ENCODE measurements at places on chromosomes 2 and 18. TPM values are rescaled to one million over a fixed set of nuclear protein-coding genes. Genes with fewer than 3 reads are reported as not detected.

DNA sequence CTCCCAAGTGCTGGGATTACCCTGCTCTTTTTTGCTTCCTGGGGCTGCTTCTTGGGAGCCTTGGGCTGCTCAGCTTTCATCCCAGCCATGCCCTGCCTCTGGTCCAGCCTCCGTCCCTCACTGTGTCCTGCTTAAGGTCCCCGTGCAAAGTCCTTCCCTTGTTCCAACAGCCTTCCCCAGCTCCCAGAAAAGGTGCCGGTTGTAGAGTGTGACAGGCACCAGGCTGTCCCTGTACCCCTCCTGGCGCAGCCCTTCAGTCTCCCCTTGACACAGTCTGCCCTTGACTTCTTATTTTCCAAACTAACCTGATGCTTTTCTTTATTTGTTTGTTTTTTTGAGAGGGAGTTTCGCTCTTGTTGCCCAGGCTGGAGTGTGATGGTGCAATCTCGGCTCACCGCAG is 20.1 kb upstream of the ALPI start:
- H3K27ac ChIP-seq, result no peak overlapping the region
- peaks cover 3% of the 10 kb centered on the region for H3K4me1 ChIP-seq
- H3K36me3 ChIP-seq, result no peaks in the 10 kb centered on the region
- peaks cover 6% of the 10 kb centered on the region for H3K27me3 ChIP-seq
- no peak for DNase-seq

DNA sequence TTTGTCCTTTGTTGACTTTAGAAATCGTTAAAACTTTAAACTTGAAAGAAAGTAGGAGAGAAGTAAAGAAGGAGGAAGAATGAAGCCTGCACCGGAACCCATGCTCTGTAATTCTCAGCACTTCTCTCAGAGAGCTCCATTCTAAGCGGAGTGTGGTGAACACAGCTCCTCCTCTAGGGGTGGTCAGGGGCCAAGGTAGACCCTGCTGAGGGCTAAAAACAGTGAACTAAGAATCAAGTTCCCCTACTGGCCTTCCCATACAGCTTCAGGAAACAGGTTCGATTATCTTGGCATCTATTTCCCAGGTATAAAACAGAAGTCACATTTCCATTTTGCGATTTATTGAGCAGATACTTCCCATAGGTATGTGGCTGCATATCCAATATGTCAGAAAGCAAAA is 92.7 kb upstream of the ASAP2 start:
- no peak overlapping the region for H3K27ac ChIP-seq
- H3K36me3 ChIP-seq, result no peaks in the 10 kb centered on the region
- H3K27me3 ChIP-seq, result no peaks in the 10 kb centered on the region
- peaks cover 14% of the 10 kb centered on the region for H3K4me1 ChIP-seq
- DNase-seq, result no peak
- H3K4me3 ChIP-seq, result no peak overlapping the region

DNA sequence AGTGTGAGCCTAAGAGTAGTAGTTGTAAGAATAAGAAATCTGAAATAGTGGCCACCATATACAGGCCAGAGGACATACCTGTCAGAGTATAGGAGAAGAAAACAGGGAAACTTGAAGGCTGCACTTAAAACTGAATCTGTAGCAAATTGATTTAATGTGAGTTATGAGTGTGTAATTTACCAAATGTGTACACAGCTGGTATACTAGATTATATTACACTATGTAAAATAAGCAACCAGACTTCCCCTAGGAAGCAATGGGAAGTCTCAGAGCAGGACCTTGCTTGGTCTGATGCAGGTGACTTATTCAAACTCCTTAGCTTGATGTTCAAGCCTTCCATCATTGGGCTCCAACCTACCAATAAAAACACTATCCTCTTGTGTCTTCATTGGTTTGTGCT is 17.3 kb upstream of the EPC2 start:
- no peaks in the 10 kb centered on the region for H3K27me3 ChIP-seq
- H3K4me1 ChIP-seq, result peaks cover 5% of the 10 kb centered on the region
- no peak for DNase-seq
- no peaks in the 10 kb centered on the region for H3K36me3 ChIP-seq

GRCh38 chr2:203453858-203454451 is 81.1 kb downstream of the RAPH1 start:
- peaks cover 20% of the 10 kb centered on the region for H3K4me1 ChIP-seq
- DNase-seq, result no peak
- H3K27ac ChIP-seq, result peak overlapping the region; percentile 83
- no peaks in the 10 kb centered on the region for H3K27me3 ChIP-seq
- peaks cover 9% of the 10 kb centered on the region for H3K36me3 ChIP-seq
- no peak overlapping the region for H3K4me3 ChIP-seq

DNA sequence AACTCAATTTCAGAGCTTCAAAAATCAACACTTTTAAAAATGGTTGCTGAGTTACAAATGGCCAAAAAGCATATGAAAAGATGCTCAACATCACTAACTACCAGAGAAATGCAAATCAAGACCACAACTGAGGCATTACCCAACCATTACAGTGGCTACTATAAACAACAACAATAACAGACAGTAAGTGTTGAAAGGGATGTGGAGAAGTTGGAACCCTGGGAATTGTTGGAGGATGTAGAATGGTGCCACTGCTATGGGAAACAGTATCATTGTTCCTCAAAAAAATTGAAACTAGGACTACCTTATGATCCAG is 173.3 kb upstream of the SPRED2 start:
- no peaks in the 10 kb centered on the region for H3K27me3 ChIP-seq
- H3K4me1 ChIP-seq, result peaks cover 30% of the 10 kb centered on the region
- no peak overlapping the region for H3K4me3 ChIP-seq
- no peak overlapping the region for H3K27ac ChIP-seq
- no peak for DNase-seq
- no peaks in the 10 kb centered on the region for H3K36me3 ChIP-seq

Gene LRATD1
- total RNA-seq, result 2.6 TPM

Gene CFAP53
- 0.65 TPM for total RNA-seq

Gene RTP5
- not detected for total RNA-seq

Gene OTOS
- not detected for total RNA-seq

- no peak overlapping the region for H3K4me3 ChIP-seq
- H3K4me1 ChIP-seq, result peaks cover 8% of the 10 kb centered on the region
- no peaks in the 10 kb centered on the region for H3K27me3 ChIP-seq
- H3K36me3 ChIP-seq, result no peaks in the 10 kb centered on the region
- no peak overlapping the region for H3K27ac ChIP-seq
These were observed 53.3 kb upstream of the UPP2 start for GRCh38 chr2:158048327-158048726.

Gene KCNJ3
- 1.4 TPM for total RNA-seq

DNA sequence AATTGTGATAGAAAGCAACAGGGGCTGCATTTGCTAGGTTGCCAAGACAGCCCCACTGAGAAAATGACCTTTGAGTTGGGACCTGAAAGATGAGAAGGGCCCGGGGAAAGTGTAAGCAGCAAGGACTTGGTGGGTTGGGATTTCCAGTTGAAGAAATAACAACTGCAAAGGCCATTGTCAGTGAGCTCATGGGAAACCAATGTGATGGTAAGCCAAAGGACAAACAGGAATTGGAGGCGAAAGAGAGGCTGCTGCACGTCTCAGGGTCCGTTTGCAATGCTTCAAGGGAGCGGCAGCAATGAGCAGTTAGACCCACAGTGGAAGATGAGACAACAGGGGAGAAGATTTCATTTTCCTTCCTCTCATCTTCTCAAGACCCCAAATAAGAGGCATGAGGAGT is 51.5 kb upstream of the RGPD4 start:
- H3K27ac ChIP-seq, result no peak overlapping the region
- peaks cover 57% of the 10 kb centered on the region for H3K4me1 ChIP-seq
- H3K4me3 ChIP-seq, result no peak overlapping the region

Gene LINC00305
- not detected for total RNA-seq

DNA sequence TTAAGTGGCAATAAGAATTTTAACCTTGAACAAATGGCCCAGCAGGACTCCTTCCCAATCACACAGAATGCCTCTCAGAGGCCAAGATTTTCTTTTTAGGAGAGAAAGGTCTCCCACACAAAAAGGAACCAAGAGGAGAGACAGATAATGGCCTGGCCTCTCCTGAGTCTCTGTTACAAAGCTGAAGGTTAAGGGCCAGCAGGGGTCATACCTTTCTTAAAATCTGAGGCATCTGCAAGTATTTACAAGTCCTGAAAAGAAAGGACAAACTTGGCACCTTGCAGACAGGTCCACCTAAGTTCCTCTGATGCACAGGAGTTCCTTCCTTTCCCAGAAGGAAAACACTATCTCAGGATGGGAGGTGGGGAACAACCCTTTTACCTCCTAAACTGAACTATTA is 142.3 kb downstream of the TMEM163 start:
- no peaks in the 10 kb centered on the region for H3K36me3 ChIP-seq
- no peak overlapping the region for H3K4me3 ChIP-seq
- no peak overlapping the region for H3K27ac ChIP-seq
- DNase-seq, result no peak
- H3K4me1 ChIP-seq, result no peaks in the 10 kb centered on the region
- peaks cover 15% of the 10 kb centered on the region for H3K27me3 ChIP-seq

GRCh38 chr18:24915547-24915946 is 436.4 kb downstream of the ZNF521 start:
- H3K4me3 ChIP-seq, result no peak overlapping the region
- H3K4me1 ChIP-seq, result no peaks in the 10 kb centered on the region
- DNase-seq, result no peak
- no peak overlapping the region for H3K27ac ChIP-seq
- H3K27me3 ChIP-seq, result peaks cover 18% of the 10 kb centered on the region

- no peaks in the 10 kb centered on the region for H3K36me3 ChIP-seq
- peaks cover 36% of the 10 kb centered on the region for H3K4me1 ChIP-seq
- no peak overlapping the region for H3K27ac ChIP-seq
- no peak for DNase-seq
- no peak overlapping the region for H3K4me3 ChIP-seq
- peaks cover 66% of the 10 kb centered on the region for H3K27me3 ChIP-seq
These were observed 25.8 kb downstream of the PLB1 start for GRCh38 chr2:28521663-28522062.

GRCh38 chr2:46866770-46867246 is 48.8 kb downstream of the MCFD2 start:
- peaks cover 43% of the 10 kb centered on the region for H3K4me1 ChIP-seq
- H3K27me3 ChIP-seq, result peaks cover 27% of the 10 kb centered on the region
- H3K36me3 ChIP-seq, result peaks cover 9% of the 10 kb centered on the region
- DNase-seq, result no peak
- H3K4me3 ChIP-seq, result no peak overlapping the region

Gene SPHKAP
- not detected for total RNA-seq

- no peak overlapping the region for H3K27ac ChIP-seq
- peaks cover 13% of the 10 kb centered on the region for H3K4me1 ChIP-seq
- no peak for DNase-seq
- H3K4me3 ChIP-seq, result no peak overlapping the region
These were observed 3.8 kb downstream of the PROM2 start for GRCh38 chr2:95278051-95278471.

DNA sequence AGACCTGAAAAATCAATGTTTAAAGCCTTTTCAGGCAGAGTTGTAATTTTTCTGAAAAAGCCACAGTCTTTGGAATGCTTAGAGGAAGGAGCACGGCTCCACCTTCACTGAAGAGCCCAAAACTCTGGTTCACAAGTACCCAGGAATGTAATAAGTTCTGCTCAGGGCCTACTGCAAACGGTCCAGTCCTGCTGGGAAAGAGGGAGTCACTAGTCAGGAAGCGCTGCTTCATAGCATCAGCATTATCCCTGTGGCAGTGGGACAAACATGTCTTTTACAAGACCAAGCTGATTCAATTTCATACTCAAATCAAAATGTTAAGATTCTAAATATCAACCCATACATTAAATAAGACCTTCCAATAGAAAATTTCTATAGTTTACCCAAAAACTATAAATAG is 152.9 kb upstream of the PGAP1 start:
- no peak overlapping the region for H3K4me3 ChIP-seq
- H3K27me3 ChIP-seq, result no peaks in the 10 kb centered on the region

Data from mesothelial cell of epicardium (in vitro differentiated cells).